ENCODE measurements at places on chromosomes 13 and 19. TPM values are rescaled to one million over a fixed set of nuclear protein-coding genes. Genes with fewer than 3 reads are reported as not detected.

The SIRT6 gene
- 21.9 TPM for total RNA-seq

The CNN1 gene
- total RNA-seq, result 20.1 TPM

The KCNRG gene
- 0.59 TPM for total RNA-seq

The GMIP gene
- total RNA-seq, result 18.3 TPM

The COL4A2 gene
- 1,370 TPM for total RNA-seq

DNA sequence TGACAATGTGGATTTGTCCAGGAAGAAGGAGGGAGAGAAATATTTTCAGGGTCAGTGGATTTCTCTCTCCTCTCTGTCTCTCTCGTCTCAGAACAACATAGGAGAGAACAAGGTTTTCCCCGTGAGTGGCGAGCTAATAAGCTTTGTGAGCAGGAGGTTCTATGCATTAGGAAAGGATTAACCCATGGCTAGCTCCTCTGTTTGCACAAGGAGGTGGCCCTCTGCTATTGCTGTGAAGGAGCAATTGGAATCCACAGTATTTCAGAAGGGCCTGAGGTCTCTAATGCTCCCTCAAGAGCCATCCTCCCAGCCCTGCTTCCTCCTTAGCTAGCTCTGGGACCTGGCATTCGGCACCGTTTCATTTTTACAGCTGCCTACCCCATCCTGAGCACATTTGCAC lies 288.9 kb upstream of the MAB21L1 start:
- H3K4me3 ChIP-seq, result no peak overlapping the region
- no peaks in the 10 kb centered on the region for H3K36me3 ChIP-seq
- peaks cover 37% of the 10 kb centered on the region for H3K4me1 ChIP-seq
- DNase-seq, result no peak
- H3K27me3 ChIP-seq, result no peaks in the 10 kb centered on the region

DNA sequence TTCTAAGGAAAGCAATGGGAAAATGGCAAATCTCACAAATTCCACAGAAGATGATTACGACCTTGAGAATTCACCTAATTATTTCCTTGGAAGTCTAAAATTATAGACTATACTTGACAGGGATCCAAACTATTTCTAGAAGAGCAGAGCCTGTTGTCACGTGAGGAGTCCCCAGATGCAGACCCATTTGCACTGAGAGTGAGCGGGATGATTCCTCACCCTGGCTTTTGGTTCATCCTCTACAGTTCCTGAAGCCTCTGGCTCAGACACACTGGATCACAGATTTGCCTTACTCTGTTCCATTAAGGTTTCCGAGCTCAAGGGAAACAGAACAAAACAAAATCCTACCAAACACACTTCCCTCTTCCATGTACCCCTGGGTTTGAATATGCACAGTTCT lies 23.0 kb upstream of the CYSLTR2 start:
- H3K4me3 ChIP-seq, result no peak overlapping the region
- no peak overlapping the region for H3K27ac ChIP-seq
- H3K4me1 ChIP-seq, result peaks cover 7% of the 10 kb centered on the region
- H3K27me3 ChIP-seq, result no peaks in the 10 kb centered on the region
- no peaks in the 10 kb centered on the region for H3K36me3 ChIP-seq

DNA sequence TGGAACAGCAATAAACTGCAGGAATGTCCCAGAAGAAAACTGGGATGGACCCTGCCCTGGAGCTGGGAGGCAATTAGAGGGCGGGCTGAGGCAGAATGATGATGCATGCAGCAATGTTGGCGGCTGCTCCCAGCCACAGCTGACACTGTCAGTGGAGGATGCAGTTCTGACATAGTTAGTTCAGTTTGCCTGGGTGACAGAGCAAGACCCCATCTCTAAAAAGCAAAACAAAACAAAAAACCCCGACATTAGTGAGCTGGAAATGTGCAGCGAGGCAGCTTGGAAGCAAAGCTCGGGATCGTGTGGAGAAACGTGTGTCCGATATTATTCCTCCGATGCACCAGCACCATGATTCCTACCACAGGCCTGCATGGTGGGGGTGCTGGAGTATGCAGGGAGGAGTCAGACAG lies 110.1 kb upstream of the UQCRFS1 start:
- H3K4me1 ChIP-seq, result no peaks in the 10 kb centered on the region
- H3K27me3 ChIP-seq, result no peaks in the 10 kb centered on the region
- no peak for DNase-seq
- H3K4me3 ChIP-seq, result no peak overlapping the region
- no peak overlapping the region for H3K27ac ChIP-seq
- H3K36me3 ChIP-seq, result no peaks in the 10 kb centered on the region

GRCh38 chr19:30060531-30061222 lies 118.6 kb downstream of the URI1 start:
- no peak overlapping the region for H3K4me3 ChIP-seq
- H3K27ac ChIP-seq, result no peak overlapping the region
- H3K4me1 ChIP-seq, result no peaks in the 10 kb centered on the region
- H3K27me3 ChIP-seq, result peaks cover 8% of the 10 kb centered on the region
- H3K36me3 ChIP-seq, result peaks cover 2% of the 10 kb centered on the region
- no peak for DNase-seq

DNA sequence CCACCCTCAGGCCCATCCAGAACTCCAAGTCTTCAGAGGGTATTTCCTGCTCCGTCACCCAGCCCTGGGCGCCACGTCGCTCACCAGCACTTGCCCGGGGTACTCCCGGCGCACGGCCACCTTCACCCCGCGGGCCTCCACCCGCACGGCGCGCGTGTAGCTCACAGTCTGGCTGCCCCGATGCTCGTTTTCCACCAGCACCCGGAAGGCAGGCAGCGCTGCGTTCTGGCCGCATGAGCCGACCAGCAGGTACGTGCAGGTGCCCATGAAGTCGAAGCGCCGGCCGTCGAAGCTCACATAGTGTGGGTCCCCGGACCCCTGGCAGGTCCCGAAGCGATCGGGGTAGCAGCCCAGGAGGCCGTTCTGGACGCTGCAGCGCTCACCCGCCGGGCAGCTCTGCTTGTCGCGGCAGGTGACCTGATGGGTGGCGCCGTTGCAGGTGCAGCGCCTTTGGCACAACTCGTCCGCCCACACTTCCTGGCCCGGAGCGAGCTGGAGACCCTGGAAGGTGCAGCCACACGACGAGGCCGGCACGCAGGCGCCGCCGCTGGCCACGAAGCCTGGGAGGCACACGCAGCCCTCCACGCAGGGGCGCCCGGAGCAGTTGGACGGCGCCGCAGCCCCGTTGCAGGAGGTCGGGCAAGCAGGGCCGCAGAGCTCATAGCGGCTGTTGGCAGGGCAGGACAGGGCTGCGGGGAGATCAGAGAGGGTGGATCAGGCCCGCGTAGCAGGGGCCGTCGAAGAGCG lies 19.2 kb downstream of the FCGBP start:
- H3K36me3 ChIP-seq, result no peaks in the 10 kb centered on the region
- H3K27me3 ChIP-seq, result peaks cover 3% of the 10 kb centered on the region
- H3K27ac ChIP-seq, result no peak overlapping the region
- DNase-seq, result no peak
- no peak overlapping the region for H3K4me3 ChIP-seq
